ENCODE measurements at places on chromosomes 16 and 17. TPM values are rescaled to one million over a fixed set of nuclear protein-coding genes. Genes with fewer than 3 reads are reported as not detected.

ALOX15B gene
- 2.1 TPM for total RNA-seq

CRHR1 gene
- total RNA-seq: not detected

GRCh38 chr17:66210208-66210574 is 18.3 kb upstream of the CEP112 start:
- DNase-seq: no peak

DNA sequence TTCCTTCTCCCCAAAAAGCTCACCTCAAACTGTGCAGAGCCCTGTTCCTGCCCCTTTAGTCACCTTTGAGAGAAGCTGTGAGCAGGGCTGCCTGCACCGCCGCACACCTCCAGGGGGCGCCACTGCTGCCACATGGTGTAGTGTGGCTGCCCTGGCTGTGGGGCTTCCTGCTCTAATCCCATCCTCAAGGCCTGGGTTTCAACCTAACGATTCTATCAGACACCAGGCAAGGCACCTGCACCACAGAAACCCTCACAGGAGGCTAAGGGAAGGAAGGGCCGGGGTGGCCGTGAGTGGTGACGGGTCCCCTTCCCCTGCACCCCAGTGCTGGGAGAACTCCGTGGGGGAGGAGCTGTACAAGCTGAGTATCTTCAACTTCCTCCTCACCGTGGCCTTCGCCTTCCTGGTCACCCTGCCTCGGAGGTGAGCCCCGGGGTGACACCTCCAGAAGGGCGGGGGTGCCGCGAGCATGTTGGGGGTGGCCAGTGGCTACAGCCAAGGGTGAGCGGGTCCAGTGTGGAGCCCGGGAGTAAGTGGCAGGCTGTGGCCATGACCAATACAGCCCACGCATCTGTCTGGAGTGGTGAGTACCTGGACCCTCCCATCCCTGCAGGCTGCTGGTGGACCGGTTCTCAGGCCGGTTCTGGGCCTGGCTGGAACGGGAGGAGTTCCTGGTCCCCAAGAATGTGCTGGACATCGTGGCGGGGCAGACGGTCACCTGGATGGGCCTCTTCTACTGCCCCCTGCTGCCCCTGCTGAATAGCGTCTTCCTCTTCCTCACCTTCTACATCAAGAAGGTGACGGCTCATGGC is 7.0 kb downstream of the TMC8 start:
- DNase-seq: no peak

DNA sequence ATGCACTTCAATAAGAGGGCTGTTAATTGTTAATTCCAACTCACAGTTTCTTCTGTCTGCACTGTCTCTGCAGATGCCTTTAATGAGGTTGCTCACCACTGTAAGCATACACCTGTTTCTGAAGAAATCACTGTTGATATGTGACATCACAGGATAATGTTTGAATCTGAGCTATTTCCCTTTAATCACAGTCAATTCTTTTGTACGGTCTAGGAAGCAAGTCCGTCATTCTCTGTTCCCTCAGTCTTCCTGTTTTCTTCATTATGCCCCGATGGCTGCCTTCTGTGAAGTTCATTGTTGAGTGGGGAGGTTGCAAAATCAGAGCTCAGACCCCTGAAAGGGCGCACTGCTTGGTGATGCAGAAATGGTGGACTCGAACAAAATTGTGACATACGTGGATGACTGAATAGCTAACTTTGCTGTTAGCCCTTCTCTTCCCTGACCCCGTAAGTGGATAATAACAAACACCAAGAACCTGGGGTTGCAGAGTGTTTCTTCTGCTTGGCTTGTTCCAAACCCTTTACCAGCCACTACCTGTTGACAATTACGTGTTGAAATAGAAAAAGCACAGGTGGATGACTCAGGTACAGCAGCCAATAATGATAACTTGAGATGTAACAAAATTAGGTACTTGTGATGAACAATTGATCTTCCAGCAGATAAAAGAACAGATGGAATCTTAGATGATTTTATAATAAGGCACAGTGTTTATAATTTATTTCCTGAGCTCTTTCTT is 71.9 kb upstream of the AXIN2 start:
- no peak for DNase-seq

DNA sequence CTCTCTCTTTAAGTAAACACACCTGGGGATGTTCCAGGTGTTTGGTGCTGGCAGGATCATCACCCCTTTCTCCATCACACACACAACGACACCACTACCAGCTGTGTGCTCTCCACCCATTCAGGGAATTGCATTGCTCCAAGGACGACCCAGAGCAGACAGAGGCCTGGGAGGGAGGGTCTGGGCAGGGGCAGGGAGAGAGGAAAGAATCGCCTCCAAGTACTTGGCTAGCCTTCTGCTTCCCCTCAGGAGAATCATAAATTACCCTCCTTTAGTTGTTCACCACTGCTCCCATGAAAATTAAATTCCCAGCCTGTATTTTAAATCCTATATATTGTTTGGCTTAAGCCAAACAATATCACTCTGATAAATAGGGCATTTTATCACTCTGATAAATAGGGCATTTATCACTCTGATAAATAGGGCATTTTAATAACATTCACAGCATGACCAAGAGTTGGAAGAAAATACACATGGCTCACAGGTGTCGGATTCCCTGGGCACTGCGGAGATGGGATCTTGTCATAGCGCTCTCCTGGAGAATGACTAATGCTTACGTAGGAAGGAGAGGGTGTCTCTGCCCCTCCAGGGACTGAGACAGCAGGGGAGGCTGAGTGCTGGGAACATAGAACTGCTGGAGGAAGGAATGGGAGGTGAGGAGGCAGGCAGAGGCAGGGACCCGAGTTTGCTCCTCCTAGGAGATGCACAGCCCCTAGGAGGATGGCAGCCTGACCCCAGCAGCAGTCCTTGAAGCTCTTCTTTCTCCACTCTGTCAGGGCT is 673.6 kb downstream of the HS3ST4 start:
- DNase-seq: no peak

- DNase-seq: no peak
Observed at GRCh38 chr16:371515-372301, 1.4 kb upstream of the MRPL28 start.

DNA sequence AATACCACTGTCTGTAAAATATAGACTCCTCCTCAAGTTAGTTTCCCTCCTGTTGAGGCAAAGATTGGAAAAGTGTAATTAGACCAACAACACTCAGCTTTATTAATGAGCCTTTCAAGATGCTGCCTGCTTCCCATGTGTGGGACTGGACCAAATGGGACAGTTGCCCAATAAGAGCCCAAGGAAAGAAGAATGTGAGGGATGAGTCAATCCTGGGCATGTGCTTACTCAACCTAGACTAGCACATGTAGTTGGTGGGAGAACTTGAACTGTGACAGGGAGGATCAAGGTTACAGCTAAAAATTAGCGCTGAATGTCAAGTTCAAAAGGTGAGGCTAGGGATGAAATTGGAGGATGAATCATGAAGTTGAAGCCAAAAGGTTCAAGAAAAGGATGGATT is 435.5 kb downstream of the CA10 start:
- DNase-seq: no peak

DNA sequence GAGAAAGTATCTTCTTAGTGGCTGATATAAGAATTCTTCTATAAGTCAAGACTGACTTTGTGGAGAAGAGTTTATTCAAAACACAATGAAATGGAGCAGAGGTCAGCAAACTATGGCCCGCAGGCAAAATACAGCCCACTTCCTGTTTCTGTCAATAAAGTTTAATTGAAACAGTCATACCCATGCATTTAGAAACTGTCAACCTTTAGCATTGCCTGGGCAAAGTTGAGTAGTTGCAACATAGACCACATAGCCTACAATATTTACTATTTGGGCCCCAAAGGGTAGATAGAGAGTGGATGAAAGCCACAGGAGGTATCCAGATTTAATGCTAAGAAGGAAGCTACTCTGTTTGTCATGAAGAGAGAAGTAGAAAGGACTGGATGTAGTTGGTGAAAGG is 38.0 kb downstream of the ACSM2B start:
- no peak for DNase-seq

DNA sequence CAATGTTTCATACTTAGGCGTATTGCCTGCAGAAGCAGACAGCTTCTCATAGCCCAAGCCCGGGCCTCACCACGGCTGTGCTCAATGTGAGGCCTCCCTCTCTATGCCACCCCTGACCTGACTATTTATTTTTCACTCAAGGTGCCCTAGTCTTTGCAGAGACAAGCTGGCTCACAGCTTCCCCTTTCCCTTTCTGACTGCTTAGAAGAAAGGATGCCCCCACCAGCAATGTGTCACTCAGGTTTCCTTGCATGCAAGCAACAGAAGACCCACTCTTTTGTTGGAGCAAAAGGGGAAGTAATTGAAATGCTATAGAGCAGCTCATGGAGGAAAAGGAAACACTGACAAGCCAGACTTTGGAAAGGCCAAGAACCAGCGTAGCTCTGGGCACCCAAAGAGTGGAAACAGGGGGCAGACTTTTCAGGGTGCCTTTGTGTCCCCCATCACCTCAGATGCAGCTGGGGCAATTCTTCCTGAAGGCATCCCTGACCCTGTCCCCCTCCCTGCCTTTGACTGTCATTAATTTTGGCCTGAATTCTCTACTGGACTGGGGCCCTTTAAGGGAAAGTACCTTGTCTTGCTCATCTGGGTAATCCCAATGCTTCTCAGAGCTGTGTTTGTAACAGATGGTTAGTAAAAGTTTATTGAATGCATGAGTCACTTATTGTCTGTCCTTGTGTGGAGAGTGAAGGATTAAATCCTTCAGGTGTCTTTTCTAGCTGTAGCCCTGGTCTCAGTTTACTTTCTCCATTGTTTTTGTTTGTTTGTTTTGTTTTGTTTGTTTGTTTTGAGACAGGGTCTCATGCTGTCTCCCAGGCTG is 17.8 kb downstream of the RGS9 start:
- peak; percentile 84 for DNase-seq

DNA sequence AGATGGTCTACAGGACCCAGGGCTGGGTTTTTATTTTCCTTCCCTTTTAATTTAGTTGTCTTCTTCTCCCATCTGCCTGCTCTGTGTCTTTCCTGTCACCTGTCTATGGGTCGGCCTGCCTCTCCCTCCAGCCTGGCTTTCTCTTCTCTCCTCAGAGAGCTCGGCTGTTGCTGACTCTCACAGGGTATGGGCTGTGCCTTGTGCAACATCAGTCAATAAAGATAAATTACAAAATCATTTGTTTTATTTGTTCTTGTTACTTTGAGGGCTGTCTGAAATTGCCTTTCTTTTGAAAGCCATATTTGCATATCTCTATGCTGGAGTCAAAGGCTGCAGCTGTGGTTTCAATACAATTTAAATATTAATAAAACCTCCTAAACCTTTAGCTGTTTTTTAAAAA is 15.6 kb downstream of the RND2 start:
- DNase-seq: no peak

DNA sequence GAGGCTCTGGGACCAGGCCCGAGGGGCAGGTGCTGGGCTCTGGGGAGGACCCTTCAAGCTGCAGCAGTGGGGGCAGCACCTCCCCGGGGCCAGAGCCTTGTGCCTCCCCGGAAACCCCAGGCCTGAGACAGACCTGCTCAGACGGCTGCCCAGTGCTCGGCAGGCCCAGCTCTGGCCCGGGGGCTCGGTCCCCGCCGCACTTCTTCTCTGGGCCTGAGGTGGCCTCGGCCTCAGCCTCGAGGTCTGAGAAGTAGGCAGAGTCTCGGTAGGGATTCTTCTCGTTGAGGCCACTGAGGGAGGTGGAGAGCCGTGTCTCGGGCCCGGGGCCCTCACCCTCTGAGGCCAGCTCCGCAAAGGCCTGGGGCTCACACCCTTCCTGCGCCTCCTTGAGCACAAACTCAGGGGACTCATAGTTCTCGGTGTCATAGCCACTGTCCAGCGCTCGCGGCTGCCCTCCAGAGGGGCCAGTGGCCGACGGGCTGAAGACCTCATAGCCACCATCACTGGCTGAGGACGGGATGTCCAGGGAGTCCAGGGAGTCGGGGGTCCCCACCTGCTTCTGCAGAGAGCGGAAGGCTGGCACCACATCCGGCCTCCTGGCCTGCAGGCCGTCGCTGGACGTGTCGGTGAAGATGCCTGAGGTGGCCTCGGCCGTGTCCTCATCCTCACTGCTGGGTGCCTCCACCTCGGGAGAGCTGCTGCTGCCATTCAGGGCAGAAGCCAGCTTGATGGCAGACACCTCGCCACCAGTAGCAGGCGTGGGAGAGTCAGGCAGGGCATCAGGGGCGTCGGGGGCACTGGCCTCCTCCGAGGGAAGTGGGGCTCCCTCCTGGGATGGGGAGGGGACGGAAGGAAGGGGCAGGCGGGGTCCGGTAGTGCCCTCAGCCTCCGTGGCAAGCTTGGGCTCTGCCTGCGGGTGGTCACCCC is 44.3 kb upstream of the PVALEF start:
- DNase-seq: no peak

GRCh38 chr16:88773812-88774291 is 11.2 kb downstream of the PIEZO1 start:
- peak; percentile 29 for DNase-seq

- no peak for DNase-seq
Observed at GRCh38 chr17:34098699-34099098, 156.4 kb upstream of the CCL2 start.

DNA sequence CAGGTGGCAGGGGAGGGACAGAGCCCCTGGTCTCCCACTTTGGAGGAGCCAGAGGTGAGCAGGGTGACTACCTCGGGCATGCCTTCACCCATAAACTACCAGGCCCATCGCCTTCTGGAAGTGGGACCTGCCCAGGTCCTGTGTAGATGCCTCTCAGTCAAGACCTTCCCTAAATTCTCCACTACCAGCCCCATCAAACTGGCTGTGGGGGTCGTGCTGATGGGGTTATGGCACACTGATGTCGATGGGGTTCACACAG is 5.8 kb upstream of the RAB37 start:
- no peak for DNase-seq

DNA sequence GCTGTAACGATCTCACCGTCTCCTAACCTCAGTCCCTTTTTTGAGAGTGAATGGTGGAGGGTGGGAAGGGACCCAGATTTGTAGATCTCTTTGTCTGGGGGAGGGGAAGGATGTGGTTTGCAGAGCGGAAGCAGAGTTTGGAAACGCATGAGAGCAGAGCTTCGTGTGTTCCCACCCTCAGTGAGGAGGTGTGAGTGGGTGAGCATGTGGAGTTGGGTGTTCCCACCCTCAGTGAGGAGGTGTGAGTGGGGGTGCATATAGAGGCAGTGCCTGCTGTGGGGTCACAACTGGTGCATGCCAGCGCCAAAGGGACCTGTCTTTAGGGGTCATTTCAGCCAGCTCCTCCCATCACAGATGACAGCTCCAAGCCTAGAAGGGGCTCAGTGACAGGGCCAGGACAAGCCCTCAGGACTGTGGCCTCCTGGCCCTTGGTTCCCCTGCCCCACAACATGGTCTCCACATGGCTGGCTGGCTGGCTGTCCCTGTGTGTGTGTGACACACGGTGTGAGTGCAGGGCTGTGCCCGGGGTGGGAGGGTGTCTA is 1.8 kb upstream of the CISD3 start:
- no peak for DNase-seq

DNA sequence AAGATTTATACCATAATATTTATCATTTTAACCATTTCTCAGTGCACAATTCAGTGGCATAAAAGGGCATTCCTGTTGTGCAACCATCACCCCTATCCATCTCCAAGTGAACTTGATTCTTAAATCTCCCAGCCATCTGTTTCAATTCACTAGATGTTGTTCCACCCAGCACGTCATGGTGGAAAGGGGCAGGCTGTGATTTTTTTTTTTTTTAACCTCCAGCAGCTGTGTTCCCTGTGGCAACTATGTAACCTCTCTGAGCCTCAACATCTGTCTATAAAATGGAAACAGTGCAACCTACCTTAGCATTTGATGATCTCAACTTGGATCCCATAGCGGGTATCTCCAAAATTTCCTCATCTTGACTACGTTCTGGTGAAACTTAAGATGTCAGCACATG is 604.5 kb downstream of the WWOX start:
- DNase-seq: no peak
